CD4-positive, alpha-beta T cell treated with Interleukin-15 for 4 hours (primary cell): ENCODE measurements at places on chromosomes 5 and 9.
A peak's percentile ranks its signal among the peaks of the same experiment; 100 is the strongest.

DNA sequence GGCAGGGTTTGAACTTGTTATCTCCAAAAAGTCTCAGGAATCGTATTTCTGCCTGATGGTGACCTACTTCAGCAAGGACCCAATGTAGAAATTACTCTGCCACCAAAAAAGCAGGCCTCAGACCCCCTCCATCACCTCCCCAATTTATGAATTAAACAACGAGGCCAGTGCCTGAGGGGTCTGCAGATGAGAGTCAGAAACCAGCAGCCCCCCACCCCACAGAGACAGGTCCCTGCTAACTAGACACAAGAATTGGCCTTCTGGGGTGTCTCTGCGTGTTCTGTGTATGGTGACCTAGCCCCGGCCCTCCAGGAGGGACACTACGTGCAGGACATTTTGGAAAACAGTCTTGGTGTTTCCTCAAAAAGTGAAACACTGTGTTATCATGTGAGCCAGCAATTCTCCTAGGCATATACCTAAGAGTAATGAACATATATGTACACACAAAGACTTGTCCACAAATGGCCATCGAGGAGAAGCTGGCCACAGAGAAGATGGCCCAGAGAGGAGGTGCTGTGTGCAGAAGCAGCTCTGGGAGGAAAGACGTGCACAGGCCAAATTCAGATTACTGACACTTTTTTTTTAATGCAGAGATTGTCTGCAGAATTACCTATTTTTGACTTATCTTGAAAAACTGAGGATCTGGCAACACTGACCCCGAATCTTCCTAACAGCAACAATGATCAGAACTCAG lies 93.8 kb downstream of the ADAMTS2 start:
- no peak for DNase-seq

DNA sequence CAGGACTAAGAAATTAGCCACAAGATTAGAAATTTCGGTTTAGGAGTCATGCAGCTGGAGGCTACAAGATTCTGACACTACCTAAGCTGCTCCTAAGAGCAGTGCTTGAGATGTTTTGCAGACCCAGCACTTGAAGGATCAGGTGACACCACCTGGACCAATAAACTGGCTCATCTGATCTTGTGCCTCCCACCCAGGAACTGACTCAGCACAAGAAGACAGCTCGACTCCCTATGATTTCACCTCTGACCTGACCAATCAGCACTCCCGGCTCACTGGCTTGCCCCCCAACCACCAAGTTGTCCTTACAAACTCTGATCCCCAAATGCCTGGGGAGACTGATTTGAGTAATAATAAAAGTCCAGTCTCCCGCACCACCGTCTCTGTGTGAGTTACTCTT lies 170.4 kb downstream of the TTC39B start:
- no peak for DNase-seq

DNA sequence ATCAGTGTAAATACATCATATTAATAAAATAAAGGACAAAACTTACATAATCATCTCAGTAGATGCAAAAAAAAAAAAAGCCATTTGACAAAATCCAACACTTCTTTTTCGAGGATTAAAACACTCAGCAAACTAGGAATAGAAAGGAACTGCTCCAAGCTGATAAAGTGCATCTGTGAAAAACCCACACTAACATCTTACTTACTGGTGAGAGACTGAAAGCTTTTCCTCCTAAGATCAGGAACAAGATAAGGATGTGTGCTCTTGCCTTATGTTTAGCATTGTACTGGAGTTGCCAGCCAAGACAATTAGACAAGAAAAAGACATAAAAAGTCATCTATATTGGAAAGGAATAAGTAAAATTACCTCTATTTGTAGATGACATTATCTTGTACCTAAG lies 120.2 kb upstream of the SAP30L start:
- DNase-seq, result no peak

DNA sequence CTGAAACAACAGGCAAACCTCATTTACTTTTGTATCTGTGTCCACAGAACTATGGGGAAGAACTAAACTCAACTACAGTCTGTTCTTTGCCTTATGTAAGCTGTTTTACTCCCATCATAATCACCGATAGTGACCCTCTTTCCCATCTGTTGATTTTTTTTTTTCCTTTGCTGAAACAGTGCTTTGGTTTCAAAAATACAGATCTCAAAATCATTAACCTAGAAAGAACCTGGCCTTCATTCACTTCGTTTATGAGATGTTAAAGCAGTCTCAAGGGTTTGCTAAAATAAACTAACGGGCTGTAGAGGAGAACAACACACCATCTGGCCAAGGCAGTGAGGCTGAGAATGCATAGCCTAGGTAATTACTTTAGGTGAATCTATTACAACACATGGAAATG lies 706.6 kb upstream of the ZNF608 start:
- no peak for DNase-seq

DNA sequence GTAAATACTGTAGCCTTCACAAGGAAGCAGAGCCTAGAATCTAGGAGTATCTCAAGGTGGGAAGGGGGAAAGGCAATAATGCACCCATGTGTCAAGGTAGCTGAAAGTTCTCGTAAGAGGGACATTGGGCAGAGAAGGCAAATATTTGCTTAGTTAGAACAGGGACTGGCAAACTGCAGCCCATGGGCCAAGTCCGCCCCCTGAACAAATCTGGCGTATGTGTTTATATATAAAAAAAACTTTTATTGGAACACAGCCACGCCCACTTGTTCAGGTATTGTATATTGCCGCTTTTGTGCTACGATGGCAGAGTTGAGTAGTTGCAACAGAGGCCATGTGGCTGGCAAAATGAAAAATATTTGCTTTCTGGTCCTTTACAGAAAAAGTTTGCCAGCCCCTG lies 16.1 kb downstream of the KCNN2 start:
- no peak for DNase-seq

DNA sequence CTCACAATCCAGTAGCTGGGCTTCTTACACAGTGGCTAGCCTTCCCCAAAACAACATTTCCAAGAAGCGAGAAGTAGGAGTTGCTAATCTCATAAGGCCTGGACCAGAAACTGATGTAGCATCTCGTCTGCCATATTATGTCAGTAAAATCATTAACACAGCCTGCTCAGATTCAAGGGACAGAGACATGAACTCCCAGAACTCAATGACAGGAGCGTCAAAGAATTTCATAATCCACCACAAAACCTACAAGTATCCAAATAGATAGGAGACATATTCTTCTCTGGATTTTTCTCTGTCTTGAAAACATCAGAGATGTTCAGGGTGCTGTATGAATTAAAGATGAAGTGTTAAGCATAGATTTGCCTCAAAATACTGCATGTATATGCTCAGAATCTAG lies 457.6 kb upstream of the ACTBL2 start:
- no peak for DNase-seq

- no peak for DNase-seq
Observed at GRCh38 chr9:127837346-127837745, 17.1 kb downstream of the ENG start.

- DNase-seq, result no peak
Observed at GRCh38 chr5:65329266-65329665, 152.5 kb downstream of the ADAMTS6 start.

- DNase-seq, result no peak
Observed at GRCh38 chr5:169222934-169223594, 77.9 kb downstream of the SLIT3 start.

DNA sequence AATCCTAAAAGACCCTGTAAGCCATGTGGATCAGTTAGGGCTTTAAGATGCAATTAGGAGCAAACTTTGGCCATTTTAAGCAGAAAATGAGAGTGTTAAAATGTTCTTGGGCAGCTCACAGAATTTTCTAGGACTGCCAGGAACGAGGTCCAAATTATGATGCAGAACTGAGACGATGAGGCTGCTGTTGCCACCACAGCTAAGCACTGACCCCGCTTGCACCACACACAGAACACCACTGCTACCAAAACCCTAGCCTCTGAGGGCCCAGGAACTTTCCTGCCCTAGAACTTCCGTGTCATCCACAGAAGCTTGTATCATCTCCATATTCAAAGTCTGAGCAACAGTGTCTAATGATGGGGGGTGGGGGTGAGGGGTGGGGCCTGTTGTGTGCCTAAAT lies 41.0 kb upstream of the PCSK1 start:
- DNase-seq, result no peak

DNA sequence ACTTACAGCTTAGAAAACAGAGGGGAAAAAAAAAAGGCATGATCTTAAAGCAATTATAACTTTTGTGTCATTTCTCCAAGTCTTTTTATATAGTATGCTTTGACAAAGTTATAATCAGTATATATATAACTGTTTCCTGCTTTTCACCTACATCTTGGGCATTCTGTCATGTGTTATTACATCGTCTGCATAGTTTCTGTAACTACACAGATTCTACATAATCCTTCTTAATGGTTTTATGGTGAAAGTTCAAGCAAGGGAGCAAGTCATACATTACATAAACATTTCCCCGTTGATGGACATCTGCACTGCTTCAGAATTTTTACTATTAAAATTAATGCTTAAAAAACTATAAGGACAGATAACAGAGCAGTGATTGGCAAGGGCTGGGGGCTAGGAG lies 12.1 kb downstream of the FEM1C start:
- DNase-seq, result no peak

DNA sequence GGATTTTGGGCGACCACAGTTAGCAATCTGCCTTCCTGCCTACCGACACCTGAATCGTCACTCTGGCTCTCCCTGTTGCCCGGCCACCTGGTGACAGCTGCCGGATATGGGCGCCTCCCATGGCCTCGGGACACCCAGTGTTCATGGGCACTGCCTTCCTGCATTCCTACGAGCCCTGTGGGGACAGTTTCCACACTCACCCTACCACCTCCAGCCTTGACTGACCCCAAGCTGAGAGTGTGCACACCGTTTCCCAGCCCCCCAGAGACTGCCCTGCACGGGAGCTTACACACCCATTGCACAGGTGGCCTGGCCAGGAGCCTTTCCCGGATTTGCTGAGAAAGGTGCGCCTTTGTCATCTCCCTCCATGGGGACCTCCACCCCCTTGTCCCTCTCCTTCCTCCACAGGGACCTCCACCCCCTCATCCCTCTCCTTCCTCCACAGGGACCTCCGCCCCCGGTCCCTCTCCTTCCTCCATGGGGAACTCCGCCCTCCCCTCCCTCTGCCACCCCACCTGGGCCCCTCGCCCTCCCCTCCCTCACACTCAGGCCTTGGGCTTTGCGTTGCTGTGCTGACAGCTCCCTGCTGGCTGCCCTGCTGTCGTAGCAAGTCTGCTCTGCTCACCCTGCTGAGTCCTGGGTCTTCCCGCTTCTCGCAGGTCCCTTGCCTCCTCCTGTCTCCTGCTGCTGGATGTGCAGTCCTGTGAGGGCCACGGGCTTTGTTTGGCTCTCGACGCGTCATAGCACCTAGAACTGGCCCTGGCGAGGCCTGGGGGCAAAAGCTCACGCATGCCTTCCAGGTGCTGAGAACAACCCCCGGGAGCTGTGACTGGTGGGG lies 48.4 kb downstream of the MRPL36 start:
- no peak for DNase-seq

DNA sequence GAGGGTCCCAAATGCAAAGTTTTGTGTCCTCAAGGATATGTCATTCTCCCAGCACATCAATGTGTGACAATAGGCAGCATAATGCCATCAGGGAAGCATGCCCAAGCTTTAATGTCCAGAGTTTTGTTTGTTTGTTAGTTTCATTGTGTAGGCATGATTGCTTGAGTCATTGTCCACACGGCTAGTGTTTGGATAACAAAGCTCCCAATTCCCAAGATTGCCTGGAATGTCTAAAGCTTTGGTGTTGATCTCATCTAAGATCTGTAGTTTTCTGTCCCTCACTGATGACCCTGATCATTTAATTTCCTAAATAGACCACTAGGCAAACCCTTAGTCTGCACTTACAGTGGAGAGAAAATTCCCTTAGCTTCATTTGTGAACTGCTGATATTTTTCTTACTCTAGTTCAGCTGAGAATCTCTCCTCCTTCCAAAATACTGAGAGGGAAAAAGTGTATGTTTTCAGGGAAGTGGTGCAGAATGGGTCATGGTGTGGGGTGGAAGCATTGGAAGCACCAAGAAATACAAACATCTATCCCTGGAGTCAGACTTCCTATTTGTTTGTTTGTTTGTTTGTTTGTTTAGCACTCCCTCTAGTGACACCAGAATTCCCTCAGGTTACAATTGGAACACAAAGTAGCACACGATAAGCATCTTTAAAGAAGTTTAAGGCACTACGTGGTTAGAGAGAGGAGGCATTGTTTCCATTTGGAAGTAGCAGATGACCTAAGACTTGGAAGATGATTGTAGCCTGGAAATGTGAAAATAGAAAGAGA lies 127.1 kb downstream of the PRDM6 start:
- DNase-seq, result no peak

DNA sequence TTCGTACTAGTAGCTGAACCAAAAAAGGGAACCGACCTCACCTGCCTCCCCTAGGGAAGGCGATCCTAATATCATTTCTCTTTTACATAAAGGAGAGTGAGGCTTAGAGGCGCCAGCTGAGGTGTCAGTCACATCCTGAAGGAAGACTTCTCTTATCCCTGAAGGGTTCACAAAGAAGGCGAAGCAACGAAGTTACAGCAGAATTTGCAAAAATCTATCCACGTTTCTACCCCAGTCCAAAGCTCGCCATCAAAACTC lies 598 bp upstream of the KIAA1191 start:
- no peak for DNase-seq

- no peak for DNase-seq
Observed at GRCh38 chr5:121108725-121109124, 644.6 kb downstream of the PRR16 start.

GRCh38 chr5:177458912-177459350 lies 12.3 kb downstream of the PRR7 start:
- no peak for DNase-seq

- peak; percentile 66 for DNase-seq
Observed at GRCh38 chr9:306907-307306, 92.2 kb downstream of the DOCK8 start.

- no peak for DNase-seq
Observed at GRCh38 chr9:135340726-135341475, 138.7 kb upstream of the PPP1R26 start.

- DNase-seq, result no peak
Observed at GRCh38 chr5:175513297-175513696, 34.9 kb downstream of the SFXN1 start.

GRCh38 chr5:91225848-91226686 lies 157.1 kb downstream of the ARRDC3 start:
- DNase-seq, result peak; percentile 61

GRCh38 chr9:6692433-6692832 lies 46.9 kb upstream of the GLDC start:
- no peak for DNase-seq

- DNase-seq, result no peak
Observed at GRCh38 chr5:63700241-63700640, 262.0 kb downstream of the HTR1A start.

- no peak for DNase-seq
Observed at GRCh38 chr9:109950710-109951443, 170.9 kb downstream of the PALM2AKAP2 start.

- peak; percentile 6 for DNase-seq
Observed at GRCh38 chr9:109143881-109144562, 23.0 kb downstream of the FRRS1L start.
